ENCODE measurements at places on chromosomes 1 and 21. TPM values are rescaled to one million over a fixed set of nuclear protein-coding genes. Genes with fewer than 3 reads are reported as not detected.

NRIP1 gene
- 137 TPM for total RNA-seq

SH2D1B gene
- total RNA-seq: 1.2 TPM

MORC3 gene
- 18.9 TPM for total RNA-seq

FGR gene
- 3.5 TPM for total RNA-seq

PADI1 gene
- not detected for total RNA-seq

ENO1 gene
- 110 TPM for total RNA-seq

NUAK2 gene
- 1.3 TPM for total RNA-seq

MAP3K21 gene
- total RNA-seq: 0.24 TPM

DNA sequence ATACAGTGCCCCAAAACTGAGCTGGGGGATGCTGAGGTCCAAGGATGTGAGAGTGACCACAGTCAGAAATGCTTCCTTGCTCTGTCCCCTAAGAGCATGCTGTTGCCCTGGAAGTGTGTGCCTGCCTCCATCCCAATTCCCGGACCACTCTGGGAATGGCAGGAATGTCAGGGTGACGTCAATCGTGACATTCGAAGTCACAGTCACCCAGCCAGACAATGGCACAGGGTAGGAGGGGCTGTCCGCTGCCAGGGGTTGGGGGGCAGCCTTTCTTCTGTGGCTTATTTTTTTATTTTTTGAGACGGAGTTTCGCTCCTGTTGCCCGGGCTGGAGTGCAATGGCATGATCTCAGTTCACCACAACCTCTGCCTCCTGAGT lies 22.3 kb downstream of the MEF2D start:
- no peak overlapping the region for H3K4me3 ChIP-seq
- H3K27me3 ChIP-seq: no peaks in the 10 kb centered on the region
- peaks cover 100% of the 10 kb centered on the region for H3K36me3 ChIP-seq
- peaks cover 95% of the 10 kb centered on the region for H3K4me1 ChIP-seq
- H3K27ac ChIP-seq: peak overlapping the region; percentile 97

- DNase-seq: no peak
- H3K4me3 ChIP-seq: no peak overlapping the region
- H3K4me1 ChIP-seq: no peaks in the 10 kb centered on the region
Measured at GRCh38 chr1:155871390-155871789, 12.0 kb downstream of the SYT11 start.

- no peaks in the 10 kb centered on the region for H3K36me3 ChIP-seq
- no peaks in the 10 kb centered on the region for H3K4me1 ChIP-seq
Measured at GRCh38 chr1:228003461-228004330, 3.1 kb upstream of the WNT3A start.

DNA sequence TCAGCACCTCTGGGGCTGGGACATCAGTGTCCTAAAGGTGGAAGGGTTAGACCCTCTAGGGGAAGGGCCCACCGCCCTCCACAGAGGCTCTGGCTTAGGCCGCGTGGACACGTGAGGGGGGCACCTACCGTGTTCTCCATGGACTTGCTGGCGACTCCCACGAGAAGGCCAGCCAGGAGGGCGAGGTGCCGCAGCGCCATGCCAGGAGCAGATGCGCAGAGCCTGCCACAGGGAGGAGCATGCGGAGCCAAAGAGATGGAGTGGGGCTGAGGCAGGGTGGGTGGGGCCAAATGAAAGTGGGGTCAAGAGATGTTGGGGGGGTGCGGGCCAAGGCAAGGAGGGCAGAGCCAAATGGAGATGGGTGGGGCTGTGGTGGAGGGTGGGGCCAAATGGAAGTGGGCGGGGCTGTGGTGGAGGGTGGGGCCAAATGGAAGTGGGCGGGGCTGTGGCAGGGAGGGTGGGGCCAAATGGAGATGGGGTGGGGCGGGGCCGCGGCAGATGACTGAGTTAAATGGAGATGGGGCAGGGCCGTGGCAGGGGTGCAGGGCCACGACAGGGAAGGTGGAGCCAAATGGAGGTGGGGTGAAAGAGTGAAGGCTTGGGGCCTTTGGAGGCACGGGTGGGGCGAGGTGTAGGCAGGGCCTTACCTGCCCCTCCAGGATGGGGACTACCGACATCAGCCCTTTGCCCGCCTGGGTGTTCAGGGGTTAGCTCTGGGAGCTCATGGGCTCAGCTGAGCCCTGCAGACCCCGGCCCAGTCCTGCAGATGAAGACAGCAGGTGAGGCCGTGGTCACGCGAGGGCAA lies 17.4 kb upstream of the RNF223 start:
- DNase-seq: no peak
- H3K4me3 ChIP-seq: no peak overlapping the region
- no peaks in the 10 kb centered on the region for H3K27me3 ChIP-seq
- no peaks in the 10 kb centered on the region for H3K36me3 ChIP-seq
- H3K27ac ChIP-seq: no peak overlapping the region

GRCh38 chr1:51222809-51223208 lies 13.3 kb upstream of the RNF11 start:
- no peaks in the 10 kb centered on the region for H3K27me3 ChIP-seq
- no peak for DNase-seq
- H3K4me1 ChIP-seq: no peaks in the 10 kb centered on the region
- H3K27ac ChIP-seq: no peak overlapping the region
- no peaks in the 10 kb centered on the region for H3K36me3 ChIP-seq

DNA sequence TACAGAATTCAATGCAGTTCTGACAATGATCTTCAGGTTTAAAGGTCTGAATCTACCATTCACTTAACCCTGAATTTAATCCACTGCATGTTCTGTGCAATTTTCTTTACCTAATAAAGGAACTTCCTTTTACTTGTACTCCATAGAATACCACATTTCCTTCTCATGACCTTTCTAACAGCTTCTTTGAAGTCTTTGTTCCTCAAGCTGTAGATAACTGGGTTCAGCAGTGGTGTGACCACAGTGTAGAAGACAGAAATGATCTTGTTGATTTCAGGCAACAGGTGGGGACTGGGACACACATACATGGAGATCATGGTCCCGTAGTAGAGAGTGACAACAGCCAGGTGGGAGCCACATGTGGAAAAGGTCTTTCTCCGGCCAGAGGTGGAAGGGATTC lies 878 bp downstream of the OR11L1 start:
- H3K36me3 ChIP-seq: no peaks in the 10 kb centered on the region
- DNase-seq: no peak
- H3K27ac ChIP-seq: no peak overlapping the region
- H3K4me3 ChIP-seq: no peak overlapping the region
- H3K4me1 ChIP-seq: no peaks in the 10 kb centered on the region
- H3K27me3 ChIP-seq: no peaks in the 10 kb centered on the region

DNA sequence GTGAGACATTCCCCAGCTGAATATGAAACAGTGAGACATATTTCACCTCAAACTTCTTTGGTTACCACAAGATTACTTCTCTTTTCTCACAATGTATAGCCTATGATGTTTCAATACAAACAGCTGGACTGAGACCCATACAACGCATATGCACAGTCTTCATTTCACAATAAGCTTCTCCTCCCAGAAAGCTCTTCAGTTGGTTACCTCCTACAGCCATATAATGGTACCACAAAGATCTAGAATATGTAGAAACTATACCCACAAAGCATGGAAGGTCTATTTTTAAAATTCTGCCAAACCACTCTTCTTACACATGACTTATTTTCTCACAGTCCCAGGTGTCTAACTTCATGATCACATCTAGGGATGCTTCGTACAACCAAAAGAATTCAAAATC lies 70.8 kb downstream of the JAK1 start:
- H3K27ac ChIP-seq: no peak overlapping the region
- H3K4me3 ChIP-seq: no peak overlapping the region
- DNase-seq: no peak

- H3K36me3 ChIP-seq: no peaks in the 10 kb centered on the region
- DNase-seq: peak; percentile 64
- H3K27ac ChIP-seq: peak overlapping the region; percentile 67
- H3K4me1 ChIP-seq: peaks cover 18% of the 10 kb centered on the region
- no peak overlapping the region for H3K4me3 ChIP-seq
- H3K27me3 ChIP-seq: no peaks in the 10 kb centered on the region
Measured at GRCh38 chr21:43827015-43827611, 37.7 kb downstream of the RRP1 start.

DNA sequence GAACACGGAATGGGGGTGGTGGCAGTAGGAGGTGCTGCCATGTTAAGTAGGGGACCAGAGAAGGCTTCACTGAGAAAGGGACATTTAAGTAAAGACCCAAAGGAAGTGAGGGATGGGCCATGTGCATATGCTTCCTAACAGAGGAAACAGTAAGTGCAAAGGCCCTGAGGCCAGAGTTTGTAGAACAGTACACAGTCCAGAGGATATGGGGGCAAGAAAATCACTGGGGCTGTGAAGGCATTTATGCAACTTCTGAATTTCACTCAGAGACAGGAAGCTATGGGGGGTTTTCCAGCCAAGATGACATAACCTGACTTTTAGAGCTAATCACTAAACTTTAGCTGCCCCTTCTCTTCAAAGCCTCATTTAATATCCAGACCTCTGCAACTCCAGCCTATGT lies 202.5 kb upstream of the EDN2 start:
- no peaks in the 10 kb centered on the region for H3K36me3 ChIP-seq
- no peak for DNase-seq
- H3K27ac ChIP-seq: no peak overlapping the region
- peaks cover 18% of the 10 kb centered on the region for H3K4me1 ChIP-seq
- H3K27me3 ChIP-seq: no peaks in the 10 kb centered on the region

- DNase-seq: no peak
- no peaks in the 10 kb centered on the region for H3K36me3 ChIP-seq
- no peak overlapping the region for H3K27ac ChIP-seq
Measured at GRCh38 chr1:210747890-210748289, 386.1 kb downstream of the KCNH1 start.

DNA sequence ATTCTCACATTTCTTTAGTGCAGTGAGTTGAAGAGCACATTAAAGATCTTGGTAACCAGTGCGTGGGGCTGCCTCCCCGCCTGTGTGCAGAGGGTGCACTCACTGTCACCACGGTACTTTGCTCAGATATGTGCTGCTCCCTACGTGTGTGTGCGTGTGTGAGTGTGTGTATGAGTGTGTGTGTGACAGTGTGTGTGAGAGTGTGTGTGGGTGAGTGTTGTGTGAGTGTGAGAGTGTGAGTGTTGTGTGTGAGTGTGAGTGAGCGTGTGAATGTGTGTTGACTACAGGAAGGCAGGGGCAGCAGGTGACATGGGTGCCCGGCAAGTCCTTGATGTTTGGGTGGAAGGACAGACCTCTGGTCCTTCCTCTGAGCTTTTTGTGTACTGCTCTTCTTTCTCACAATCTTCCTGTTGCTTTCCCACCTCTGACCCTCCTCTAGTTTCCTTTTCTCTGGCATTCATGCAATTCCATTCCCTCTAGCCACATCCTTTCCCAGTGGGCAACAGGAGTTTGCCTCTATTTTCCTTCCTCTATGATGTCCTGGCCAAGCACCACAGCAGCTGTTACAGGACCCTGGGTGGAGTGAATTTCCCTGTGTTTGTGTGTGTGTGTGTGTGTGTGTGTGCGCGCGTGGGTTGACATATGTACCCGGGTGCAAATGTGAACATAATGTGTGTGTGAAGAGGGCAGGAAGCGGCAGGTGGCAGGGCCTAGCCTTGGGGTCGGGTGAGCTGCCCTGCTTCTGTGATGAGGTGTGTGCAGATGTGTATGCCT lies 19.8 kb downstream of the LHX4 start:
- no peak overlapping the region for H3K27ac ChIP-seq
- H3K36me3 ChIP-seq: no peaks in the 10 kb centered on the region
- H3K4me3 ChIP-seq: no peak overlapping the region
- no peaks in the 10 kb centered on the region for H3K27me3 ChIP-seq
- no peaks in the 10 kb centered on the region for H3K4me1 ChIP-seq
- peak; percentile 19 for DNase-seq

DNA sequence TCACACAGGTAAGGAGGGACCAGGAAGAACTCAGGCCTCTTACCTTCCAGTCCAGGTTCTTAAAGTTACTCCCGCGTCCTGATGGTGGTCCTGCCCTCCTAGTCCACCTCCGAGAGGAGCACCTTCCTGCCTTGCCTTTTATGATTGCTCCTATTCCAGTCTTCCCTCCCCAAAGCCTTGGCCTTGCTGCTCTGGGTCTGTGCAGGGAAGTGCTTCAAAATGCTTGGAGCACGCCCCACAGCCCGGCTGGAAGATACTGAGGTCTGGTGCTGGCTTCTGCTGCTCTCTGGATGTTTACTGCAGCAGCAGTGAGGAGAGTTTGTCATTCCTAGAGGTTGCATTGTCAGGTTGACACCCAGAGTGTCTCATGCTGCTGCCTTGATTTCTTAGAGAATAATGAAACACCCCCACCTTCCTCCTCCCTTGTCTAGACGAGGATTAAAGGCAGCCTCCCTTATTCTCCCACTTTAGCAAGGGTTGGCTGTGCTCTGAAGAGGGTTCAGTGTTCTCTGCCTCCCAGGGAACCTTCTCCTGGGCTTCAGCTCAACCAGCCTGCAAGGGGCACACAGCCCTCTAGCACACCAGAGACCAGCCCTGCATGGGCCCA lies 142.2 kb upstream of the CACNA1E start:
- H3K27ac ChIP-seq: no peak overlapping the region
- DNase-seq: no peak
- H3K27me3 ChIP-seq: peaks cover 6% of the 10 kb centered on the region

All from psoas muscle (tissue), 8 donors.